ENCODE measurements at places on chromosomes 1 and 21. TPM values are rescaled to one million over a fixed set of nuclear protein-coding genes. Genes with fewer than 3 reads are reported as not detected.
A peak's percentile ranks its signal among the peaks of the same experiment; 100 is the strongest.

GRCh38 chr1:214331180-214331579 lies 50.2 kb downstream of the SMYD2 start:
- no peaks in the 10 kb centered on the region for H3K36me3 ChIP-seq
- no peaks in the 10 kb centered on the region for H3K4me1 ChIP-seq
- H3K27ac ChIP-seq, result no peak overlapping the region
- H3K27me3 ChIP-seq, result no peaks in the 10 kb centered on the region
- H3K4me3 ChIP-seq, result no peak overlapping the region

- peaks cover 2% of the 10 kb centered on the region for H3K36me3 ChIP-seq
- H3K4me1 ChIP-seq, result peaks cover 8% of the 10 kb centered on the region
- peak overlapping the region; percentile 59 for H3K4me3 ChIP-seq
- H3K27me3 ChIP-seq, result no peaks in the 10 kb centered on the region
- peak; percentile 92 for DNase-seq
These were observed 1.1 kb upstream of the TMEM167B start for GRCh38 chr1:109089242-109090015.

DNA sequence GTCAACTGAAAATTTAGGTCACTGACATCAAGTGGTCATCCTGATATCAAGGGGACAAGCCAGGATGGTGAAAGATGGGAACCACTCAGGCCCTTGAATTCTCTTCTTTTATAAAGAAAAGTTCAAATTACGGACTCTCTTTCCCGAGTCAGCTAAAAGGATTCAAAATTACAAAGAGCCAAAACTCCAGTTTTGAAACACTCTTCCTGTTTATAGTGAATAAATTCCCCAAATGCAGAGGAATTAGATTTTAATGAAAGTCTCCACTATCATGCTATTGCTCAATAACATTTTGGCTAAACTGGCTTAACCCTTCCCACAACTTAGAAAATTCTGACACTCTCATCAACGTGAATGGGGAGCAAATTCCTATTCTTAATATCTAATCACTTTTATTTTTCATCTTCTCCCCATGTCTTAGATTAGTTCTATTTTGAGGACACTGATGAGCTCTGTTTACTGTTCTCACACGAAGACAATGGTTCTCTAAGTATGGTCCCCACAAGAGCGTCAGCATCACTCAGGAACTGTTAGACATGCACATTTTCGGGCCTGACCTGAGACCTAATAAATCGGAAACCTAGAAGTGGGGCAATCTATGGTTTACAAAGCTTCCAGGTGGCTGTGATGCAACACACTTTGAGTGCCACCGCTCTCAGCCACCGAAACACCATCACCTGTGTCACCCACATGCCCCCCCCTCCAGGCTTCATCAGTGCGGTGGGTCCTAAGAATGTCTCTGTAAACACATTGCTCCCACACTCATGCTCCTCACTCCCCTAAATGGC lies 64.4 kb upstream of the TIAM1 start:
- H3K27ac ChIP-seq, result no peak overlapping the region
- H3K4me3 ChIP-seq, result no peak overlapping the region
- H3K27me3 ChIP-seq, result no peaks in the 10 kb centered on the region

ESRRG gene
- total RNA-seq, result 0.10 TPM

SLC30A10 gene
- total RNA-seq, result 10.5 TPM

Measured in colonic mucosa (tissue), 4 donors.